Left renal cortex interstitium (tissue), 4 donors: ENCODE measurements at places on chromosomes 3 and 15. TPM values are rescaled to one million over a fixed set of nuclear protein-coding genes. Genes with fewer than 3 reads are reported as not detected.

The EPHA3 gene
- polyA plus RNA-seq, result 4.9 TPM

DNA sequence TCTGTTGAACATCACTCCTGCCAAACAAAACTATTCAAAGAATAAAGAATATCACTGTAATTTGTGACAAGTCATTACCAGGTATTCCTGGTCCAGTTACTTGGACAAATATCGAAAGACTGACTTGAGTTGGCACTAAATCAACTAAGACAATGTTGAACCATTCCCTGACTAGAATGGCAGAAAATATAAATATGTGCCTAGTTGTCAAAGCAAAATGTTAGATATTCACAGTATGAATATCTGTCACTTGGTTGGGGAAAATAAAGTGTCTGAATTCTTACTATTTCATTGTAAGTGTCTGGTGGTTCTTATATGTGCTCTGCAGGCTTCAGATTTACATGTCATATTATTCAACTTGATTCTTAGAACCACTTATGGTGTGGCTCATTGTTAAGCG is 470.2 kb downstream of the NAALADL2 start:
- no peak for DNase-seq

GRCh38 chr3:181629711-181630110 is 82.0 kb upstream of the SOX2 start:
- no peak for DNase-seq

DNA sequence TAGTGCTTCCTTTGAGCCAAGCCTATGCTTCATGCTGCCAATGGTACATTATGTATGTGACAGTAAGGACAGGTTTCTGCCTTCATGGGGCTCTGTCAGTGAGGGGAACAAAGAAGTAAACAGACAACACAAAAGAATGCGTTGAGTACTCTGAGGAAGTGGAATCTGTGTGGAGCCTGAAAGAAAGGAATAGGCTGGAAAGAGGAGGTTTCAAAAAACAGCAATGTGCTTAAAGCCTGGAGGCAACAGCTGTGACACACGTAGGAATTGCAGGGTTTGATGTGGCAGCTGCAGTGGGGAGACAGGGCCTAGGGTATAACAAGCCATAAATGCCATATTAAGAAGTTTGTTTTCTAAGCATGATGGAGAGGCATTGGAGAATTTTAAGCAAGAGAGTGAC is 316.7 kb downstream of the CLSTN2 start:
- no peak for DNase-seq

DNA sequence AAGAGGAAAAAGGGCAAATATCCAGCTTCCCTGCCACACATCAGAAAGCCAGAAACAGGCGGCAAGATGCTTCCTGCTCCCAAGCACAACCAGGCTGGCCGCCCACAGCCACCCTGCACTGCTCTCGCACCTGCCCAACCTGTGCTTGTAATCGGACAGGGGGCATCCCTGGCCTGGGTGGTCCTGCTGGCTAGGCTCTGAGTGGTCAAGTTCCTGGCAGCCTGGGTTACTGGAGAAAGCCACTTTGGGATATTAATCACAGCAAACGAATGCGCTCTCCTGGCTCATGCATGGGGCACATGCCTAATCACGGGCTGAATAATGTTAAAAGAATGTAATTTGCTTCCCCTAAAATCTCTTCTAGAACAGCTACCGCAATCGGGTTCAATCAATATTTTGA is 442.4 kb downstream of the MCTP2 start:
- DNase-seq, result no peak
